ENCODE measurements at places on chromosomes 4 and X.

- no peak for DNase-seq
Observed at GRCh38 chr4:55038176-55038890, 87.1 kb downstream of the KDR start.

GRCh38 chrX:134406356-134407064 is 53.5 kb upstream of the HPRT1 start:
- no peak for DNase-seq

DNA sequence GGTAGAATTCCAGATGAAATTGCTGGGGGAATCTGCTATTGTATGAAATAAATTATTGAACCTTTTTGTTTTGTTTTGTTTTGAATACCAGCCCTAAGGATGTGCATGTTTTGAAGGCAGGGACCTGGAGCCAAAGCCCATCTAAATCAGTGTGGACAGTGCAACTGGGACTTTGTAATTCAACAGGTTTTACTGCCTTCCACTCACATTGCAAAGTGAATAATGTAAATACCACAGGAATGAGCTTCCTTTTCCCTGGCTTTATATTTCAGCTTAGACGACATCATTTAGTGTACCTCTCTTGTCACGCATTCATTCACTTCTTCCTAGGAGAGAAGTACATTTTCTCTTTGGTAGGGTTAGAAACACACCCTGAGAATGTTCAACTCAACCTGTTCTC is 795.0 kb downstream of the CENPC start:
- DNase-seq = no peak

DNA sequence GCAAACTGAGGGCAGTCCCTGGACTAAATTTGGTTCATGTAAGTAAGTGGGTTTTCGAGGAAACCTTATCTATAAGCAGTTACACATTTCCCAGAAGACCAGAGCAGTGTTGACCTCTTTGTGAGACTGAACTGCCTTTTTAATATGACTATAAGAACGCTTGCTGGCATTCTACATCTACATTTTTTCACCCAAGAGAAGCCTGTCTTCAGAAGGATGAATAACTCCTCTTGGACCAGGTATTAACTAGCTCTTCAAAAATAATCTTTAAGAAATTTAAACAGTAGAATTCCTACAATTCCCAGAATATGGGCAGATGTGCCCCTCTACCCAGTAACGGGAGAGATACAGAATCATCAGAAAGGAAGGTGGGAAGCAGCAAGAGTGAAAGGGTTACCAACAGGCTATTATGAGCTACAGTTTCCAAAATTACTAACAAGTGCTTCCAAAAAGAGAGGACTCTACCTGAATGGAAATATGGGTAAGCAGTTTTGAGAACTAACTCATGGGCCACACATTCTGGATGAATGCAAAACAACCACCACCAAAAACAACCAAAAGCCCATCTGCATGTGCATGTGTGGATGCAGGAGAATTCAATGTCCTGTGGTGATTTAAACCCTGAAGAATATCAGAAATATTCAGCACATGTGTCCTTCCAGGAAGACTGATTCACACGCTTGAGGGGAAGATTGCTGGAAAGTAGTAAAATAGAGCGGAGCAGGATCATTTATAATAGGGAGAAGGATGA is 17.4 kb downstream of the BBS12 start:
- DNase-seq = no peak

DNA sequence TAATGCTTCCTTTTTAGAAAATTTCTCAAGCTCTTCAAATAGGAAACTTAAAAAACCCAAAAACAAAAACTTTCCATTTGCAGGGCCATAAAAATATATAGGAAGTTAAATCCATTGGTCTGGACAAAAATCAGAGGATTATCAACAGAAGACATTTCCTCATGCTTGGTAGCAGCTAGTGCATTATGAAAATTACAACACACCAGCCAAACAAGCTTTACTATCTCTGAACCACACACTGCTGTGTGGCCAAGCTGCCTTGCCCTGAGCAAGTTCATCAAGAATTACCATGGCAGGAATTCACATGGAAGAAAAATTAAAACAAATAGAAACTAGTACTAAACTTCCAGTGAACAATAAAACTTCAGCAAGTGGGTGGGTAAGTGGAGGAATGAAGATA is 3.6 kb downstream of the USP46 start:
- DNase-seq = no peak

- DNase-seq = no peak
Observed at GRCh38 chr4:25440478-25441030, 63.5 kb downstream of the ANAPC4 start.

GRCh38 chrX:138127314-138127713 is 561.4 kb downstream of the ZIC3 start:
- no peak for DNase-seq

Measured in activated naive CD8-positive, alpha-beta T cell treated with anti-CD3 and anti-CD28 coated beads, Interleukin-2, amount 50 U/mL, for 16 hours (primary cell).